ENCODE measurements at places on chromosomes 16 and 17.
A peak's percentile ranks its signal among the peaks of the same experiment; 100 is the strongest.

GRCh38 chr17:51636291-51636690 is 375.9 kb downstream of the UTP18 start:
- no peak for DNase-seq

- DNase-seq: no peak
These were observed 70.9 kb downstream of the SEC14L1 start for GRCh38 chr17:77211681-77212080.

- DNase-seq: no peak
These were observed 4.3 kb downstream of the ENDOV start for GRCh38 chr17:80419255-80419654.

DNA sequence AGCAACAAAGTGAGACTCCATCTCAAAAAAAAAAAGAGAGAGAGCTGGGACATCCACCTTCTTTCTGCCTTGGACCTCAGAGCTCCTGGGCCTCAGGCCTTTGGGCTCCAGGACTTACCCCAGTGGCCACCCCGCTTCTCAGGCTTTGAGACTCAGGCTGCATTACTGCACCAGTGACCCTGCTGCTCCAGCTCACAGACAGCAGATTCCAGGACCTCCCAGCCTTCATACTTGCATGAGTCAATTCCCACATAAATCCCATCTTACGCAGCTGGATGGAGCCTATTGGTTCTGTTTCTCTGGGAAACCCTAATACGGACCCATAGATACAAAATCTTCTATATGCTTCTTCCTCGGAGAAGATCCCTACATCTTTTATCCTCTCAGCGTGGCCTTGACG is 2.1 kb upstream of the CEP295NL start:
- no peak for DNase-seq

DNA sequence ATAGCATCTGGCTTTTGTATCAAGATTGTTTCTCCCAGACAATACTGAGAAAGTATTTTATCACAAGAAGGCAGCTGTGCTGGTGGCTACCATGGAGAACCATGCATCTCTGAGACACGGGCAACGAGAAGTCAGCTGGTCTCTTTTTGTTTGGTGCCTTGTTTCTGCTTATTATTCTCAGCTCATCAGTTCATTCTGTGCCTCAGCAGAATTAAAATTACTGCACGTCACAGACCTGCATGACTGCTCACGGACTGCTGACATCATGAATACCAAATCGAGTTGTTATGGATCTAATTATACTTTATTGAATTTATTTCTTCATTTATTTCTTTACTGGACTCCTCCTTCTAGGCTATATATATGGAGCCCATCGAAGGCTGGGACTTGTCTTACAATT is 19.0 kb upstream of the PMP22 start:
- DNase-seq: no peak

GRCh38 chr16:56269811-56270684 is 78.8 kb downstream of the GNAO1 start:
- DNase-seq: no peak

DNA sequence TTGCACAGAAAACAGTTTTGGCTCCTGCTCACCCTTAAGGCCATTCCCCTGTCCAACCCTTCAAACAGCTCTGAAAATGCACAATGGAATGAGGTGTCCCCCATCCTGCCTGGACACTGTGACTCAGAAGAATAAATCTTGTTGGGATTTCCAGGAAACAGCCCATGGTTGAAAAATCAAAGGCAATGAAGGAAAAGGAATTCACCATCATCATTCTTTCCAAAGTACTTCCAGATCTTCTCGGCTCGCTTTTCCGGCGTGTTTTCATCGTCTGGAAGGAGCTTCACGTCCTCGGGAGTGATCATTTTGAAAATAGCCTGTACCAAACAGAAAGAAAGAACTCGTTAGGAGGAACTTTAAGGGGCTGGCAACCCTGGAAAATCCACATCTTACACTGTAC is 4.3 kb downstream of the RCVRN start:
- DNase-seq: no peak

DNA sequence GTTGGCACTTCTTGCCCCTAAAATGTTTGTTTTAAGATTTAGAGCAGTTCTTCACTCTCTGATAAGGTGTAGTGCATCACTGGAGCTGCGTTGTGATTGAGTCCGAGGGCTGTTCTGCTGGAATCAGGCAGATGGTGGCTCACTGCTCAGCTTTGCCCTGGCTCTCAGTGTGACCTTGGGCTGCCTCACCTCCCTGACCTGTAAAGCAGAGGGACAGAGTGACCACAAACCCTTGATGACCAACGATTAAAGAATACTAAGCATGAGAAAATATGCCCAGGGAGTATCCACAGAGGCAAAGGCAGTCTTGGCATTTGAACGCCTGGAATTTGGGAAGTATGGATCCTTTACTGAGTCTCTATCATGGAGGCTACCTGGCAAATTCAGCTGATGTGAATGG is 18.1 kb downstream of the CMIP start:
- no peak for DNase-seq

GRCh38 chr17:50270435-50271362 is 3.6 kb upstream of the TMEM92 start:
- DNase-seq: peak; percentile 57

DNA sequence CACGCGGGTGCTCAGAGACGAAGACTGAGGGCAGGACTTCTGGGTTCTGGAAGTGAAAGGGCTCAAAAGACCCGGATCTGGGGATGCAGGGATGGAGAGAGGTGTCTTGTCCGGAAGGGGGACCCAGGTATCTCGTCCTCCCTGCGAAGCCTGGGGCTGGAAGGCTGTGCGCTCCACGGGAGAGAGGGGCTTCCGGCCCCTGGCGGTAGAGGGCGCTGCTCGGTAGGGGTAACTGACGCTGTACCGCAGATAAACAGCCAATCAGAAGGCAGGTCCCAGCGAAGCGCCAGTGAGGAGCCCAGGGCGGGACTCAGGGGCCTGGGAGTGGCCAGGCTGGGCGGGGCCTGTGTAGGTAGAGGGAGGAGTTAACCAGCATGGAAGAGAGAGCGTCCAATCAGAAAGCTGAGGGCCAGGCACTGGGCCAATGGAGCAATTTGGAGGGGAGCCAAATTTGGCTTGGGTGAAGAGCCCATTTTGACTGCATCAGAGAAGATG is 804 bp downstream of the TGFB1I1 start:
- peak; percentile 95 for DNase-seq

GRCh38 chr17:42748202-42748907 is 3.5 kb upstream of the EZH1 start:
- no peak for DNase-seq

DNA sequence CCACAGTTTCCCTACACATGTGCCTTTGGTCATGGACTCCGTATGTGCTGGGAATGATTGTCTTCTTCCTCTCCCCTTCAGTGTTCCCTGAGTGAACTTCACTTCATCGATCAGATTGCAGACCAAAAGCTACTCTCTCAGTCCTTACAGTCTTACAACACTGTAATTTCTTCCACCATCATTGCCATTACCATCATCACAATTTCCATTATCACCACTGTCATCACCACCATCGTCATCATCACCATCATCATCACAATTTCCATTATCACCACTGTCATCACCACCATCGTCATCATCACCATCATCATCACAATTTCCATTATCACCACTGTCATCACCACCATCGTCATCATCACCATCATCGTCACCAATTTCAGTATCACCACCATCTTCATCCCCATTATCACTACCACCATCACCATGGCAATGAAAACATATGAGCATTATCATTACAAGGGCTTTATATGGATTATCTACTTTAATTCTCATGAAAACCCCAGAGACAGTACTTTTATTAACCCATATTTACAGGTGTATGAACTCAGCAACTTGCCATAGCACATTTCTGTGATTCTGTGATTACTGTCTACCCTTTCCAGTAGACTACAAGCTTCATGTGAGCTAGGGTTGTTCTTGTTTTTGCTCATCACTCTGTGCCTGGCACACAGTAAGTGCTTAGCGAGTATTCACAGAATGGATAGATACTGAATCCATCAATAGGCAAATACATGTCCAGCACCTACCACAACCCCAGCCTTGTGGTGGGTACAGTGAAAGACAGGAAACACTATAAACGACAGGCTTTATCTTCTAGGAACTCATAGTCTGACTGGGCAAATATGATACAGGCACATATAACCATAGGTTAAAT is 327.0 kb downstream of the XYLT1 start:
- no peak for DNase-seq

- peak; percentile 85 for DNase-seq
These were observed 134.8 kb downstream of the HS3ST2 start for GRCh38 chr16:22948603-22949368.

- no peak for DNase-seq
These were observed 77.1 kb upstream of the METRNL start for GRCh38 chr17:83002118-83002805.

DNA sequence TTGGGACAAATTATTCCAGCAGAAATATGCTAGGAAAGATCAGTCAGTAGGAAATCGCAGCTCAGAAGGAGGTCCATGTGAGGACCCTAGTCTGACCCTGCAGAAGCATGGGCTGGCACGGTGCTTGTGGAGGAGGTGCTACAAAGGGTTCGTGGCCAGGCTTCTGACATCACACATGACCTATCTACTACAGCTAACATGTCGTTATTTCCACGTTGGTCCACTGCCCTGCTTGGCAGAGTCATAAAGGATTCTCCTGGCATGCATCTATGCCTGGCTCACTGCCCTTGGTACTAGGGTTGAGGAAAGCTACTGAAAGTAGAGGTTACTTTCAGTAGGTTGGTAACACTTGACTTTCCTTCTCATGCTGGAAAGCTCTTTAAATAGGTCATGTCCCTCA is 118.1 kb upstream of the SHISA6 start:
- no peak for DNase-seq

DNA sequence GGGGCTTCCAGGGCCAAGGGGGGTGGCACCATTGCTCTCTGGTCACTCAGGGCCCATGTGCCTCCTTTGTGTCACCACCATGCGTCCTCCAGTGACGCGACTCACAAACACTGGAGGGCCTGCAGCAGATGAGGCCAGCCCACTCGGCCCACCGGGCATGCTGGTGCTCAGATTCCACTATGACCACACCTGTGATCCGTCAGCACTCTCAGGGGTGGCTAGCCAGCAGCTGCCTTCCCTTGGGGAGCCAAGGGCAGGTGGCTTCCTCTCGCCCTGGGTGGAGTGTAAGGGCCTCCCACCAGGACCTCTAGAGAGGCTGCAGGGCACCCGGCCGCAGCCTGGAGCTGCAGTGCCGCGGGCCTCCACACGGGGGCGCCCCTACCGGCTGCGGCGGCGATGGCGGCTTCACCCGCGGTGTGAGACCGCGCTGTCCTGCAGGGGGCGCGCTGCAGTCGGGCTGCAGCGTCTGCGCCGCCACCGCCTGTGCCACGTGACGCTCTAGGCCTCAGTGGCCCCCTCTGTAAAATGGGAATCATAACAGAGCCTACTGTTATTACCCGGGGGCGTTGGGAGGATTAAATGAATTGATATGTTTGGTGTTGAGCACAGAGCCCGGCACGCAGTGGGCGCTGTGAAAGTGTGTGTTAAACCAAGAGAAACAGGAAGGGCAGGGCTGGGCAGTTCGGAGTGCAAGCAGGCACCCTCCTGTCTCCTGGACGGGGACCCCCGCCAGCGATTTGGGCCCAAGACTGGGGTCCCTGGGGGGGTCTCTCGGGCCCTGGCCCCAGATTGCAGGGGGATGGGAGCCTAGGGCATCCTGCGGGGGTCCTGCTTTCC is 192.4 kb upstream of the GSE1 start:
- peak; percentile 89 for DNase-seq

DNA sequence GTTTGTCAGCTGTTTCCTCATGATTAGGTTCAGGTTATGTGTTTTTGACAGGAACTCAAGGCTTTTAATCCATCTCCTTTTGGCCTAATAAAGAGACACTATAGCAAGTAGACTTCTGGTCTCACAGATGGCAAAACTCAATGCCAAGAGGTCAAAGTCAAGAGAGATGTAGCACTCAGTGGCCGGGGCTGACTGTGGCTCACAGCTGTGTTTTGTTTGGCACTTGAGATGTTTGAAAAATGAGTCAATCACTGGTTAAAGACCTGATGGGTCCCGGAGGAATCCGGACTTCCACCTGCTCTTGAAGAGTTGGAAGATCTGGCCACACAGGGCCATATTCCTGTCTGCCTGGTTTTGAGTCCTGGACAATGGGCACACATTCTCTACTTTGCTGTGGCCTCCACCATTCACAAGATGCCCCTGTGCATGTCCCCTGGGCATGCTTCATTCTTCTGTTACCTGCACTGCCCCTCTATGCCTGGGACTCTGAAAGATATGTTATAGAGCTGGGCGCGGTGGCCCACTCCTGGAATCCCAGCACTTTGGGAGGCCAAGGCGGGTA is 210.3 kb downstream of the SNX29 start:
- DNase-seq: no peak

GRCh38 chr17:64343071-64343774 is 47.4 kb downstream of the PECAM1 start:
- no peak for DNase-seq

DNA sequence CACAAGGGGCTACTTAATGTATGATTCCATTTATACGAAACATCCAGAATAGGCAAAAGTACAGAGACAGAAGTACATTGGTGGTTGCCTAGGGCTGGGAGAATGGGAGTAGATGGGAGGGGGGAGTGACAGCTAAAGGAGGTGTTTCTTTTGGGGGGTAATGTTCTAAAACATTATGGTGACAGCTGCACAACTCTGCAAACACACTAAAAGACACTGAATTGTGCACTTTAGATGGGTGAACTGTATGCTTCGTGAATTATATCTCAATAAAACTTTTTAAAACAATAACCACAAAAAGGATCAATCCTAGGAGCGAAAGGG is 661 bp downstream of the LYRM9 start:
- DNase-seq: no peak

DNA sequence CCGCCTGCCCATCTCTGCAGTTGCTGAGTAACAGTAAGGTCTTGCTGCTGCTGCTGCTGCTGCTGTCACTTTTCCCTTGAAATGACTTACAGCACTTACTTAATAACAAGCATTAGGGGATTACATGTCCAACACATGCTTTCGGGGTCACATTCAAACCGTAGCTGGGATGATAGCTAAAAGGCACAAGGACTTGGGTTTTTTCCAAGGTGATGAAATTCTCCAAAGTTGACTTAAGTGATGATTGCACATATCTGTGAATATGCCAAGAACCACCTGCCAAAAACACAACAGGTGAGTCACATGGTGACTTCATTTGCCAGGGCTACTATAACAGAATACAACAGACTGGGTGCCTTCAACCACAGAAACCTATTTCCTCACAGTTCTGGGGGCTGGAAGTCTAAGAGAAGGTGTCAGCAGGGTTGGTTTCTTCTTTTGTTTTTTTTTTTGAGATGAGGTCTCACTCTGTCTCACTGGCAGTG is 121.9 kb upstream of the TNRC6C start:
- DNase-seq: no peak

Data from aorta (tissue), 5 donors.